ENCODE measurements at places on chromosomes 12 and 14.

- DNase-seq, result peak; percentile 31
These were observed 111.9 kb downstream of the LRRK2 start for GRCh38 chr12:40336573-40337199.

DNA sequence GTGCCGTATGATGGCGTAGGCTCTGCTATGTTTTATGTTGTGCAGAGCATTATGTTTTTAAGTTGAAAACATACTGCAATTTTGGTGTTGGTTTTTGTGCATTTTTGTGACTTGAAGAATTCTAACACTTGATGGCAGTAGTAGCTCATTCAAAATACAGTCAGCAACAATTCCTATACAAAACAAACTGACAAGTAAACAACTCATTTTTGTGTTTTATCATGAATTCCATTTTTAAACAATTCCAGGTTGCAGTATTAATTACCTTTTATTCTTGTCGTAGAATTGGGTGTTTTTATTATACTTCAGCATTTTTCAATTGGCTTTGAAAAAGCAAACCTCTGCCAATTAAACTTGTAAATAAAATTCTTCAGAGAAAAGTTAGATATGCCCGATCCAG is 4.1 kb upstream of the CCER1 start:
- DNase-seq, result peak; percentile 54

GRCh38 chr14:49218436-49219092 is 367.6 kb downstream of the RPS29 start:
- peak; percentile 55 for DNase-seq

DNA sequence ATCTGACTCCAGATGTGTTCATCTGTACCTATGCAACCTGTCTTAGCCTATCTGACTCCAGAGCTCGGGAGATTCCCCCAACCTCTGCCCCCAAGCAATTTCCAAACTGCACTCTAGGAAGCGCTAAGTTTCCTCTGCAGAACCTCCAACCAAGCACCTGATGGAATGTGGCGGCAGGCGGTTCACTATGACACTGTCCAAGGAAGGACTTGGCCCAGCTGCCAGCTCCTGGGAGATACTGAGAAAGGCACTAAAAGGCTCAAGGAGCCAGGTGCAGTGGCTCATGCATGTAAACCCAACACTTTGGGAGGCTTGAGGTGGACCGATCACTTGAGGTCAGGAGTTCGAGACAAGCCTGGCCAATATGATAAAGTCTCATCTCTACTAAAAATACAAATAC is 244.0 kb downstream of the BCL11B start:
- DNase-seq, result no peak
